ENCODE measurements at places on chromosomes 1 and 21.

DNA sequence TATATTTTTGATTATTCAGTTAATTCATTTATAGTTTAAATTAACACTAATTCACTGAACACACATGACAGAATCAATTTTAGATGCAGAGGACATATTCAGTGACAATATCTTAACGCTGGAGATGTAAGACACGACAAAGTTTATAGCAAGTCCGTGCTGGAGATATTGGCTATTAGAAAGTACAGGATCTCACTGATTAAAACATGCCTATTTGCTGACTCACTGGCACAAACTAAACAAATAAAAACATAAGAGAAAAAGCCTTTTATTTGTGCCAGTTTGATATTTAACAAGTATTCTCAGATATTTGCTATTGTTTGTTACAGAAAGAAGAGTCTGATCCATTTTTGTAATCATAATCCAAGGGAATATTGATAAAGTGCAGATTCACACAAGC lies 1122.9 kb upstream of the B3GALT2 start:
- no peak for DNase-seq

- no peak for DNase-seq
These were observed 21.8 kb downstream of the POFUT2 start for GRCh38 chr21:45265721-45266517.

- DNase-seq: peak; percentile 67
These were observed 690 bp downstream of the B3GALNT2 start for GRCh38 chr1:235503403-235504121.

- no peak for DNase-seq
These were observed 88.9 kb downstream of the SIK1 start for GRCh38 chr21:43337901-43338655.

GRCh38 chr1:185517808-185518419 lies 200.9 kb upstream of the IVNS1ABP start:
- no peak for DNase-seq

DNA sequence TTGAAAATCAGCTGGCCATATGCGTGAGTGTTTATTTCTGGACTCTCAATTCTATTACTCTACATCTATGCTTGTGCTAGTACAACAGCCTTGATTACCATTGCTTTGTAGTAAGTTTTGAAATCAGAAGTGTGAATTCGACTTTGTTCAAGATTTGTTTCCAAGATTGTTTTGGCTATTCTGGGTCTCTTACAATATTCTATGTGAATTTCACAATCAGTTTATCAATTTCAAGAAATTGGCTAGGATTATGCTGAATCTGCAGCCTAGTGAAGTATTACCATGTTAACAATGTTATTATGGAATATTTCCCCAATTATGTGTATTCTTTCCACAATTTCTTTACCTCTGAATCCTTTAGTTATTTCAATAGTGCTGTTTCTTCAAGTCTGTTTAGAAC lies 19.5 kb downstream of the SFPQ start:
- DNase-seq: no peak

GRCh38 chr1:35443768-35444518 lies 113.3 kb downstream of the KIAA0319L start:
- DNase-seq: no peak

DNA sequence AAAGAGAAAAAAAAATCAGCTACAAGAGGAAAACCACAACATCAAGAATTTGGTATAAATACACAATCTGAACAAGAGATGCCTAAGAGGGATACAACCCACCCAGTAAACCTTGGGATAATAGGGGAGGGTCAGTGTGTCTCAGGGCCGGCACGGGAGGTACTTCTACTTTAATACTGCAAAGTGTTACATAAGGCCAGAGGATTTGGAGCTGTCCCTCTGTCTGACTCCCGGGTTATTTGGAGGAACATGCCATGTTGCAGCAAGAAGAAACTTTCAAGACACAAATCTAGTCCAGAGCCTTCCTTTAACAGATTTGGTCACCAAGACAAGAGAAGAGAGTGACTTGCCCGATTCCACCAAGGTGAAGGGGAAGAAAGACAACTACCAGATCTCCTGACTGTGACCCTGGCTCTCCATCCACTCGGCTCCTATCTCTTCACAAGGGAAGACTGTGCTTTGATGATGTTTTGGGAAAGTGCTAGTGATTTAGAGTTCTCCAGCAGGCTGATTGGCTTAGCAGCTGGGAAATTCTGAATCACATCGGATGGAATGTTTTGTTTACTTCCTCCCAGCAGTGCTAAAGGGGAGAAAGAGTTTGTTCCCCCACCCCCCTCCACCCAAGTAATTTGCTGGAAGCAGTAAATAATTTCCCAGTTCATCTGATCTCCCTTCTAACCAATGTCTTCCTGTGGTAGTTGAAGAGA lies 29.3 kb downstream of the SGIP1 start:
- DNase-seq: peak; percentile 63

DNA sequence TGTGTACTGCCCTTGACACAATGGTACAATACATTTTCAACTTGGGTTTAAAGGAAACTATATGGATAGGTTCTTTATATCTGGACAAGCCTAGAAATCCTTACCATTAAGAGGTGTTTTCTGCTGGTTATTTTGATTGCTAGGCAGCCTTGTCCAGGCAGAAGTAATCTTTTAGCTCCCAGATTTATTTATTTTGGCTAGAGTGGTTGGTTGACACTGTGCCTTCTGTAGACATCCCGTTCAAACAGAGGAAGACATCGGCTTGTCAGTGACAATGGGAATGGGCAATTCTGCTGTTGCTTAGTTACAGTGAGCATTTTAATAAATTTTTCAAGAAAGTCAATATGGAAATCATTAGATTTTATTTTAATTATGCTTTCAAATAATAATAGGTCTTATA lies 138.8 kb downstream of the VPS13D start:
- DNase-seq: no peak

- no peak for DNase-seq
These were observed 104.8 kb downstream of the DHRS3 start for GRCh38 chr1:12513181-12513580.

GRCh38 chr1:53485478-53486394 lies 26.5 kb downstream of the DMRTB1 start:
- peak; percentile 79 for DNase-seq

GRCh38 chr1:41281334-41281733 lies 39.2 kb upstream of the SCMH1 start:
- DNase-seq: no peak

- DNase-seq: peak; percentile 28
These were observed 642 bp downstream of the RSRP1 start for GRCh38 chr1:25246600-25247023.

DNA sequence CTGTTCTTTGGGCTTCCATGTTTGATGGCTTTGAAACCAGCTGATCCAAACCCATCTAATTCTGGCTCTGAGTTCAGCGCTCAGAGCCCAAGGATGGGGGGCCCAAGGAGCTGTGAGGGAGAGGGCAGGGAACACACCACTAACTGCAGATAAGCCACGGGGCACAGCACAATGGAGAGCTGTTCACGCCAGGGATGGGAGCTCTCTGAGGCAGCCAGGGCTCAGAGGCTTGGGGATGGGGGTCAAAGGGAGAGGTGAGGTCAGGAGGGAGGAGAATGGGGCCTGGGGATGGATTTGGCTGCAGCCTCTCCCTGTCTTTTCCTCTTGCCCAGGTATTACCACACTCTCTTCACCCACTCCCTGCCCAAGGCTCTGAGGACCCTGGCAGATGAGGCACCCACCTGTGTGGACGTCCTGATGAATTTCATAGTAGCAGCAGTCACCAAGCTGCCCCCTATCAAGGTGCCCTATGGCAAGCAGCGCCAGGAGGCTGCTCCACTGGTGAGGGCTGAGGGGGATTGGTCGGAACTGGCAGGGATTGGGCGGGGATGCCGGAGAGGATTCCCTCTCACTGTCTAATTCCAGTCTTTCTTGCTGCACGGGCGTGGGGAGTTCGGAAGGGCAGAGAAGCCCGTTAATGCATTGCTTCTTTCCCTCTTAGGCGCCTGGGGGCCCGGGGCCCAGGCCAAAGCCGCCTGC lies 11.3 kb downstream of the SLC30A2 start:
- no peak for DNase-seq

GRCh38 chr21:42840411-42841155 lies 38.8 kb downstream of the WDR4 start:
- no peak for DNase-seq

DNA sequence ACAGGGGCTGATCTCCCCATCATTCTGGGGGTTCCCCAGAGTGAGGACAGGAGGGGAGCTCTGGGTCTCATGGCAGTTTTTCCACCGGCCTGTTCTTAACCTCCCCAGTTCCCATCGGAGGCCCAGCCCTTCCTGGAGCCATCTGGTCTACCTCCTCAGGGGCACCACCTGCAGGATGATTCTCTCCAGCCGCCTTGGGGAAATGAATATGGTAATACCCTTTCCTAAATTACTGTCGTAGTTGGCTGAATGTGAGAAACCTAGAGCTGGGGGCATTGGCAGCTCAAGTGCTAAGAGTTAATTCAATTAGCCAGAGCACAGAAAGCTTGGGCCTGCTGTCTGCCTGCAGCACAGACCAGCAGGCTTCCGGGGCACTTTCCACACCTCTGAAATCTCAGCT lies 64.9 kb downstream of the TAS1R2 start:
- no peak for DNase-seq

GRCh38 chr1:33654267-33654834 lies 181.9 kb downstream of the ZSCAN20 start:
- DNase-seq: no peak

GRCh38 chr1:100077531-100077930 lies 55.2 kb downstream of the SASS6 start:
- no peak for DNase-seq

DNA sequence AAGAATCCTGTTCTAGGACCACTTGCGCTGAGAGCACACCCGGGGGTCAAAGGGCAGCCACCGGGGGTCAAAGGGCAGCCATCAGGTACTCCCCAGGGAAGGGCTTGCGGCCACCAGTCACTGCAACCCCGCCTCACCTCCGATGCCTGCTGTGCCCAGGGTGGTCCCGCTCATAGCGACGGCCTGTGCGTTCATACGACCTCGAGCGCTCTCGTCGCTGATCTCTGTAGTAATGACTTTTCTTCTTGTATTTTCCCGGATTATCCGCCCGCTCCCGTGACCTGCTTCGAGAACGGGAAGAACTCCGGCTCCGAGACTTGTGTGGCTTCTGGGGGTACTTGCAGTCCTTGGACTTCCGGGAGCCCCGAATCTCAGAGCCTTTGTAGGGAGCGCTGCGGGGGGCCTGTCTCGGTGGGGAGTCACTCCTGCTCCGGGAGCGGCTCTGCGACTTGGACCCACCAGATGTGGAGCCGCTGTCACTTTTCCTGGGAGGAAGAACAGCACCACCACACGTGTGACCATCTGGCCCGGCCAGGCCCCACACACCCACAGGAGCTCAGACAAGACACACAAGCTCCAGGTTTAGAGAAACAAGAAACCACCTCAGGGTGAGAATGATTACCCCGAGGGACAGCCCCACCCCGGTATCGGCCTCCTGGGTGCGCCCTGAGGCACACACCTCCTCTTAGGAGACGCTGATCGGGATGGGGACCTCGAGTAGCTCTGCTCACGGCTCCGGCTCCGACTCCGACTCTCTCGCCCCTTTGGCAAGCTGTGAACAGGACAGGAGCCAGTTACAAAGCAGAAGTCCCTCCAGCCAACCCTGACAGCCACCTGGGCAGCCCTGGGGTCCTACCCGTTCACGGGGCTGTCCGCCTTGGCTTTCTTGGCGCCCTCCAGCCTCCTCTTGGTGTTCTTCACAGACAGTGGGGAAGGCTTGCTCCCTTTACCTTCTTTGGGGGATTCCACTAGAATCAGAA lies 11.7 kb downstream of the CCNL2 start:
- DNase-seq: no peak

DNA sequence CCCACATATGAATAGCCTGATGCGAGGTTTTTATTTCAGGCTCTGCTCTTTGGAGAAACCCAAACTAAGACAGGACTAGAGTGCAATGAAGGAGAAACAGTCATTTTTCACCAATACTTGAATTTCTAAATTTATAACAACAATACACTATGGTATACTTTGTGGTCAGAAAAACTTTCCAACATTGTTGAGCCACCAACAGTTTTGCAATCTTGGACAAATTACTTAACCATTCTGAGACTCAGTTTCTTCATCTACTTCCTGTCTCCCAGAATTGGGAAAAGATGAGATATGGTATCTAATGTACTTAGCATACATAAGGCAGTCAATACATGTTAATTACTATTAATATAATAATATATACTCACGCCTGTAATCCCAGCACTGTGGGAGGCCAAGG lies 519.8 kb upstream of the PLXNA2 start:
- DNase-seq: no peak

DNA sequence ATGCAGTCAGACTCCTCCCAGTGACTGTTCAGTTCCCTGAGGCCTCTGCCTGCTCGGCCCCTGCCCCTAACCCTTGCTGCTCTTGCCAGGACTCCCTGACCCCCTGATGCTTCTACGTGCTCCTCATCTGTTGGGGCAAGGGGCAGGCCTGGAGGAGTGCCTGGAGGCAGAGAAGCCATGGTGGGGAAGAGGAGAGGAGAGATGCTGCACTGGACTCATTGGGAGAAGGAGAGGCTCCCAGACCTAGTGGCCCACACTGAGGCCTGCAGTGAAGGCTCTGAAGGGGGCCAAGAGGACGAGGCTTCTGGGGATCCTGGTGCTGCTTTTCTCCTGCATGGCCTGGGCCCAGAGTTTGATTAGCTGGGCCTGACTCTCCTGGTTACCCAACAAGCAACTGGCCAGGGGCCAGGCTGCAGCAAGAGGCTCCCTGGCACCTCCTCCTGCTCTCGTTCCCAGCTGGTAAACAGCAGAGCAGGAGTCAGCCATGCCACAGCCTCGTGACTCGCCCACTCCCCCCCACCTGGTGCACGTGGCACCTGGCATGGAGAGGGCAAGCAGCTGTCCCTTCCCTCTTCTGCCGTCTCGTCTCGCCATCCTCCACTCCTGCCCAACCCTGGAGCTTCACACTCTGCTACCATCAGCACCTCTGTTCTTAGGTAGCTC lies 847 bp upstream of the RORC start:
- DNase-seq: peak; percentile 74

DNA sequence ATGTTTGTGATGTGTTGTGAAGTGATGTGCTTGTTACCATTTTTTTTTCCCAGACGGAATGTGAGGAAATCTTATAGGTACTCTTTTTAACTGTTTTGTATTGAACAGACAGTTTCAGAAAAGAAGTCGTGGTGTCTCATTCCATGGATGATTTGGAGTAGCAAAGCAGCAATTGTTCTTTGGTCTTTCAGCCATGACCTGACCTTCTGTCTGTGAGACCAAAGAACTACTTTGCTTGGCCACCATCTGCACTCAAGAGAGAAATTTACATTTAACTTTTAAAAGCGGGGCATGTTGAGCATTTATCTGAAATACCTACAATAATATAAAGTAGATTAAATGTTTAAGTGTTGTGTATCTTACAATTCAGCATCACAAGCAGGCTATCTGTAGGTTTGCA lies 90.2 kb downstream of the SDCCAG8 start:
- DNase-seq: no peak

- no peak for DNase-seq
These were observed 166.9 kb upstream of the NFIA start for GRCh38 chr1:60915441-60915840.

All from epithelial cell of esophagus (primary cell).